B cell (primary cell): ENCODE measurements at places on chromosomes 13 and 19.

DNA sequence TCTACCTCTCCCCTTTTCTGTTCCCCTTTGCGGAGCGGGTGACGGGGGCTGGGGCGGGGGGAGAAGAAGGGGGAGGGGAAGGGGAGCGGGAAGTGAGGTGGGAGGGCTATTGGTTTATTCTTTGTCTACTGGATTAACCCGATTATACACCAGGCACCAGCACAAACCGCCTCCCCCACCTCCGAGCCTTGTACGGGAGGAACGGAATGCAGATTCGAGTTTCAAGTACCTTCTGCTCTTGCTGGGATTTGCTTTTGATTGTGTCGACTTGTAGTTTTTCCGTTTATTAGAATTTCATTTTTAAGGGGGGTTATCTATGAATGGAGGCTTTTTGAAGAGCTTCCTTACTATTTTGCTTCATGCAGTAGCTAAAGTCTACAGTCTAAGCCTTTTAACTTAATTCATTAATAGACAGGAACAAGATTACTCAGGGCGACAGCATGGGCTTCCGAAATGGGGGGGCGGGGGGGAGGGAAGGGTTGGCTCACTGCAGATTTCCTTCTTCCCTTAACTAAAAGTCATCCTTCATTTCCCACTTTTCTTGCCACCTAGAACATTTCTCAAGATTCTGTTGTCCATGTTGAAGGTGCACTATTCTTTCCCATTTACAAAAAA is 937 bp upstream of the SPRY2 start:
- DNase-seq = peak; percentile 30

GRCh38 chr13:28751175-28751960 is 32.6 kb upstream of the SLC46A3 start:
- no peak for DNase-seq

GRCh38 chr19:3075605-3076431 is 13.5 kb upstream of the TLE5 start:
- DNase-seq = peak; percentile 87

DNA sequence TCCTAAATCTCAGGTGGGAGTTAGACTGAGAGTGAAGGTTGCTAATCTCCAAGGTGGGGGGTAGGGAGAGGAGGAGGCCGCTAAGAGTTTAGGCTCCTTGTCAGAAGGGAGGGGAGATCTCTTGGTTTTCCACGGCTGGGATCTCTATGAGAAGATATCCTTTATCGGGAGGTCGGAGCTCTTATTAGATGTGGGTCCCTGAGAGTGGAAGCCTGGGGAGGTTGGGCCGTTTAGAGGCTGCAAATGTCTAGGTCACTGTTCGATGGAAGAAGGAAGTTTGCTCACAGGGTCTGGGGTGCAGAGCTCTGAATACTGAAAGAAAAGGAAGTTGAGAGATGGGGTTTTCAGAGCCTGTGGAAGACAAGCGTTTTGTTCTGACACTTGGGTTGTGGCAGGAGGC is 3.8 kb downstream of the MYADM start:
- peak; percentile 75 for DNase-seq

- no peak for DNase-seq
Measured at GRCh38 chr19:33497131-33497777, 24.3 kb downstream of the PEPD start.

DNA sequence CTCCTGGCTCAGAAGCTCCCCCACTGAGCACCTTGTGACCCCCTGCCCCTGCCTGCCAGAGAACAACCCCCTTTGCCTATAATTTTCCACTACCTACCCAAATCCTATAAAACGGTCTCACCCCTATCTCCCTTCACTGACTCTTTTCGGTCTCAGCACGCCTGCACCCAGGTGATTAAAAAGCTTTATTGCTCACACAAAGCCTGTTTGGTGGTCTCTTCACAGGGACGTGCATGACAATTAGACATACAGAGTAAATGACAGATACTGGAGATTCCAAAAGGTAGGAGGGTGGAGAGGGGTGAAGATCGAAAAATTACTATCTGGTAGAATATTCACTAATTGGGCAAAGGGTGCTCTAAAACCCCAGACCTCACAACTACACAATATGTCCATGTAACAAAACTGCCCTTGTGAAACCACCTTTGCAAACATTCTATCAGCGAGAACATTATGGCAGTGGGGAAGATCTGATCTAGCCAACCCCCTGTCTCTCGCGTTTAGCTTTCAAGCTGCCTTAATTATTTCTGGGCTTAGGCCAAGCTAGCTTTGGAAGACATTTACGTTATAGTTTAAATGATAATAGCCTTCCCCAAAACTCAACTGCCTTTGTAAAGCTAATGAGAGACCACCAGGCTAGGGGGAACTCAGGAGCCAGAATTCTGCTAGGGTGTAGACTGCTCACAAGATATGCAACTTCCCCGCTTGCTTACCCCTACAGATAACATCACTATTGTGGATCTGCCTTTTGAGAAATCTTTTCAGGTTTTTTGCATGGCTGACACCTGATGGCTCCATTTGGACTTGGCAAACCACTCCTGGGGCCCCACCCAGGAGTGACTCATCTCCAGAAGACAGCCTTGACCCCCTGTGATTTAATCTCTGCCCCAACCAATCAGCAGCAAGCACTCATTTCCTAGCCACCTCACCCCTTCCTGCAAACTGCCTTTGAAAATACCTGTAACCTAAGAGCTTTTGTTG is 1534.0 kb upstream of the SPRY2 start:
- DNase-seq = no peak

- no peak for DNase-seq
Measured at GRCh38 chr13:35649162-35649561, 172.7 kb upstream of the MAB21L1 start.

DNA sequence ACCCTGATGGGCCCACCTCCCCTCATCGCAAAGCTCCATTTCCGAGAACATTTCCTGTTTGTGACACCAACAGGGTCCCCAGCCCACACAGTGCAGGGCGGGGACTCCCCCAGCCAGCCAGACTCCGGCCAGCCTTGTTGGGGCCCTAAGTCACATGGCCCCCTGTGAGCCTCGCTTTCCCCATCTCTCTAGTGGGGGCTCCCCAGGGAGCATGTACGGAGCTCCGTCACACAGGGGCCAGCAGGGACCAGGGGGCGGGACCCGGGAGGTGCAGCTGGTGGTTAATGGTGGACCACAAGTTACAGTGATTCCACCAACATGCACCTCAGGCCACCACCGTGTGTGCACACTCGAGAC is 1.7 kb downstream of the TBXA2R start:
- DNase-seq = peak; percentile 53

DNA sequence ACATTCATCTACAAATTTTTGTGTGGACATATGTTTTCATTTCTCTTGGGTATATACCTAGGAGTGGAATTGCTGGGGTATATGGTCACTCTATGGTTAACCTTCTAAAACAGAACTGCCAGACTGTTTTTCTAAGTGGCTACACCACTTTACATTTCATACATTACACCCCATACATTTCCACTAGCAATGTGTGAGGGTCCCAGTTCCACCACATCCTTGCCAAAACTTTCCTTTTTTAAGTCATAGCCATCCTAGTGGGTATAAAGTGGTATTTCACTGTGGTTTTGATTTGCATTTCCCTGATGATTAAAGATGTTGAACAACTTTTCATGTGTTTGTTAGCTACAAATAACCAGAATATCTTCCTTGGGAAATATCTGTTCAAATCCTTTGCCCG is 336.1 kb downstream of the SHISA2 start:
- DNase-seq = no peak

DNA sequence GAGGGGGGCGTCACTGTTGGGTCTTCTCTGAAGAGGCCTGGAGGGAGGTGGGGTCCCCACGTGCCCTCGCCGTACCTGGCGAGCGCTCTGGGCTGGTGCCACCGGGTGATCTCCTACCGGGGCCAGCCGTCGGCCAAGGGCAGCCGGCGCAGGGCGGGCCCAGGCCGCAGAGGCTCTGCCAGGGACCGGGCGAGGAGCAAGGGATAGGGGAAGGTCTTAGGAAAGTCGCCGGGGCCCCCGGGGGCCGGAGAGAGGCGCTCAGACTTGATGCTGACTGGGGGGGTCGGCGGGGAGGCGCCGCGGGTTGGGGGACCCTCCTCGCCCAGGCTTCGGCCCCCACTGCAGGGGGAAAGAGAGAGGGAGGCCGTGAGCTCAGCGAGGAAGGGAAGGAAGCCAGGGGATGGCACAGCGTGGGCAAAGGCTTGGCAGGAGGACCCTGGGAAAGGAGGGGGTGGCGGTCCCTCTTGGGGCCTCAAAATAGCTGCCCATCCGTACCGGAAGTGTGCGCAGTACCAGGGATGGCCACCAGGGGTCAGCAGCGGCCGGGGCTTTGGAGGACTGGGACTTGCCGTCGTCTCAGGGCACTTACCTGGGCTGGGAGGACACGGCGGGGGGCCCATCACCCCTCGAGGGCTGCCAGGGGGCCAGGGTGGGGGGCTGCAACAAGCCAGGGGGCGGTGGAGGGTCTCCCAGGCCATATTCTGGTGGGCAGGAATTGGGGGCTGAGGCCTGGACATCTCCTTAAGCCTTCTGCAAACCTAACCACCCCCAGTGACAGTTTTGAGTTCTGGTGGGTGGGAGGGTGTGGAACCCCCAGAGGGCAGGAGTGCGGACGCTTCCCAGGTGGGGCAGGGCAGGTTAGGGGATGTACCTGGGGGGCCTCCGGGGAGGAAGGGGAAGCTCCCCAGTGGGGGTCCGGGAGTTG is 7.7 kb upstream of the TMEM161A start:
- DNase-seq = peak; percentile 86

DNA sequence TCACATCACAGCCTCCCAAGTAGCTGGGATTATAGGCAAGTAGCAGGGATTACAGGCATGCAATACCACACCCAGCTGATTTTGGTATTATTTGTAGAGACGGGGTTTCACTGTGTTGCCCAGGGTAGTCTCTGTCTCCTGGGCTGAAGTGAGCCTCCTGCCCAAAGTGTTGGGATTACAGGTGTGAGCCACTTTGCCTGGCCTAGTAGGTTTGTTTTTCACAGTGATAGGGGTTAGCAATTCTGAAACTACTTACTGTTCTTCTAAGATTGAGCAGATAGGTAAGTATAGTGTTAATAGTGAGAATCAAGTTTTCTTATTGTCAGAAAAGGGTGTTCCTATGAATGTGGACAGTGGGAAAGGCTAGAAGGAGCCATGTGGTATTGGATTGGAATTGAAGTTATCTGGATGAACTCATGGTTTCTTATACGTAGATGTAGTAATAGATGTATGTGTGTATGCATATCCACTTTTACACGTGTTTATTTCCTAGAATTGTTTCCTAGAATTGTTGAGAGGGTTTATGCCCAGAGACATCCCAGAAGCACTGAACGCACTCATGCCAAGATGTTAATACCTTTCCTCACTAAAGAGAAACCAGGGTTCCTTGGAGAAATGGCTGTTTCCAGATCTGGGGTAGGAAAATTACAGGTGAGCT is 49.1 kb downstream of the SAE1 start:
- no peak for DNase-seq

DNA sequence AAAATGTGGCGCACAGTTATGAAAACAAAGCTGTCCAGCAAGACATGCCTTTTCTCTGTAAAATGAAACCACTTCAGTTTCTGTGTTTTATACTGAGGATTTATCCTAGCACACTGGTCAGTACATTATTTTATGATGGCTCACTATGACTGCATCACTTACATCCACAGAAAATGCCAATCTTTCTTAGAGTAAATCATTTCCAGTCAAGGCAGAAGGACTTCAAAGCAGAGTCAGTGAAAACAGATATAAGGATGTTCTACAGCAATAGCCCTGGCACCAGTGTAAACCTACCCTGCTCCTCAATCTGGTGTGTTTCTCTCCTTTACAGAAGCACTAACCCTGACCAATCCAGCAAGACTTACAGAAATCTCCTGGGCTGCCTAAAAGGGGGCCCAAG is 473.5 kb downstream of the GPC6 start:
- no peak for DNase-seq

- DNase-seq = no peak
Measured at GRCh38 chr13:91346062-91346461, 1.4 kb upstream of the MIR17HG start.

DNA sequence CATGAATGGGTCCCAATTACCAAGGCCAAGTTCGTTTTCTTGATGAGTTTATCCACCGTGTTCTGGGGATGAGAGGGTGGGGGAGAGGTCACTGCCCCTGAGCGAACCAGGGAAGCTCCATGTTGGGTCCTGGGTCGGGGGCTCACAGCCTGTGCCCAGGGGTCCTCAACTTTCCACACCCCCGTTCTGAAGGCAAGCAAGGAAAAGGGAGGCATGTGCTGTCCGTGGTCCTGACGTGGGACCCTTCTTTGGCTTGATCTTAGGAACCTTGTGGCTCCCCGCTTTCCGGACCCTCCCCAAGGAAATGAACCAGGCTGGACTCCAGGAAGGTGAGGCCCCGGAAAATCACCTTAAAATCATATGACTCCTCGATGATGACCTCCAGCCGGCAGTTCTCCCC is 18.2 kb upstream of the MEIS3 start:
- no peak for DNase-seq

DNA sequence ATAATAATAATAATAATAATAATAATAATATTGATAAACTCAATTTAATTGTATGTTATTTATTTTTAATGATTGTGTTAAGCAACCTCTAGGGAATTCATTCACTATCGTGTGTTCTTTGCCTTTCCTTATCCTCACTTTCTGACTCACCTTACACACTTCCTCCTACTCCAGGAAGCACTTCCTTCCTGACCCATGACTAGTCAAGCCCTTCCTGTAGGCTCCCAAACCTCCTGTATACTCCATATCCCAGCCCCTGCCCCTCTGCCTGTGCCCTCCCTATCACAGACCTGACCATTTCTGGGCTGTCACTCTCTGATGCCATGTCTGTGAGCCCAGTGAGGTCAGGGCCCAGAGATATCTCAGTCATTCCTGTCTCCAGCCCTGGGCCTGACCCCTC is 7.6 kb downstream of the LGALS4 start:
- DNase-seq = no peak

- DNase-seq = no peak
Measured at GRCh38 chr13:84377106-84377505, 494.8 kb upstream of the SLITRK1 start.

- peak; percentile 68 for DNase-seq
Measured at GRCh38 chr19:48999481-49000325, 6.0 kb downstream of the RUVBL2 start.

GRCh38 chr13:97108530-97108900 is 113.6 kb upstream of the MBNL2 start:
- no peak for DNase-seq

DNA sequence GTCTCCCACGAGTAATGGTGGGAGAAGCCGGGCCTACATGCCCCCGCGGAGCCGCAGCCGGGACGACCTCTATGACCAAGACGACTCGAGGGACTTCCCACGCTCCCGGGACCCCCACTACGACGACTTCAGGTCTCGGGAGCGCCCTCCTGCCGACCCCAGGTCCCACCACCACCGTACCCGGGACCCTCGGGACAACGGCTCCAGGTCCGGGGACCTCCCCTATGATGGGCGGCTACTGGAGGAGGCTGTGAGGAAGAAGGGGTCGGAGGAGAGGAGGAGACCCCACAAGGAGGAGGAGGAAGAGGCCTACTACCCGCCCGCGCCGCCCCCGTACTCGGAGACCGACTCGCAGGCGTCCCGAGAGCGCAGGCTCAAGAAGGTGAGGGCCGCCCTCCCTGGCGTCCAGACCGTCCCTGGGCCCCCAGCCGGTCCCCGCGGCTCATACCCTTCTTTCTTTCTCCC is 1.4 kb upstream of the USF2 start:
- no peak for DNase-seq

- no peak for DNase-seq
Measured at GRCh38 chr13:27120011-27120410, 51.6 kb downstream of the USP12 start.
